ENCODE measurements at places on chromosomes 12 and 14.

DNA sequence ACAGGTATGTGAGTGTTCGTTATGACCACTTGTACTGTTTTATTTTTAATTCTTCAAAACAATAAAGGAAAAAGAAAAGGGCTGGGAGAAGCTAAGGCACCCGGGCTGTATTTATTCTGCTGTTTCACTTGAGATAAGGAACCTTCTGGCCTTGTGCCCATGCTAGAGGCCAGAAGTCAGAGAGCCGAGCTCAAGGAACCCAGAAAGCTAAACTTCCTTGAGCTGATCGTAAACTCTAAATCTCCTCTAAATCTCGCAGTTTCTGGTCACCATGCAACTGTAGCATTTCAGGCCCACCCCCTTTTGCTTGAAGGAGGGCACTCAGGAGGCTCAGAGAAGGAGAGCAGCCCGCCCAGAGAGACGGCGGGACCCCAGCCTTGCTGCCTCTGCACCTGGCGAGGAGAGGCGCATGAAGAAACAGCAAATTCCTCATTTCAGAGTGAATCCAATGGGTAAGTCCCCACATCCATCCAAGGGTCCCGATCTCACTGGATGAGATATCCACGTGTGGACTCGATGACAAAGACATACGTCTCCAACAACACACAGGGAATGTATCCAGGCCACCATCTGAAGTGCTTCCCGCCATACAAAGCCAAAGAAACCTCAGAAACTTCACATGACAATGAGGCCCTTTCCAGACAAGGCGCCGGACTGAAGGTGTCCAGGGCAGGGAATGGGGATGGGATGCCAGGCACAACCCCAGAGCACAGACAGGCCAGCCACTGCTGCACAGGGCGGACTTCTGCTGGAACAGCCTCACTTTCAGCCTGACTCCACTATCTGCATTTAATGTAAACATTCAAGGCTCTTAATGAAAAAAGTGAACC is 14.6 kb downstream of the CCDC88C start:
- no peak for DNase-seq

DNA sequence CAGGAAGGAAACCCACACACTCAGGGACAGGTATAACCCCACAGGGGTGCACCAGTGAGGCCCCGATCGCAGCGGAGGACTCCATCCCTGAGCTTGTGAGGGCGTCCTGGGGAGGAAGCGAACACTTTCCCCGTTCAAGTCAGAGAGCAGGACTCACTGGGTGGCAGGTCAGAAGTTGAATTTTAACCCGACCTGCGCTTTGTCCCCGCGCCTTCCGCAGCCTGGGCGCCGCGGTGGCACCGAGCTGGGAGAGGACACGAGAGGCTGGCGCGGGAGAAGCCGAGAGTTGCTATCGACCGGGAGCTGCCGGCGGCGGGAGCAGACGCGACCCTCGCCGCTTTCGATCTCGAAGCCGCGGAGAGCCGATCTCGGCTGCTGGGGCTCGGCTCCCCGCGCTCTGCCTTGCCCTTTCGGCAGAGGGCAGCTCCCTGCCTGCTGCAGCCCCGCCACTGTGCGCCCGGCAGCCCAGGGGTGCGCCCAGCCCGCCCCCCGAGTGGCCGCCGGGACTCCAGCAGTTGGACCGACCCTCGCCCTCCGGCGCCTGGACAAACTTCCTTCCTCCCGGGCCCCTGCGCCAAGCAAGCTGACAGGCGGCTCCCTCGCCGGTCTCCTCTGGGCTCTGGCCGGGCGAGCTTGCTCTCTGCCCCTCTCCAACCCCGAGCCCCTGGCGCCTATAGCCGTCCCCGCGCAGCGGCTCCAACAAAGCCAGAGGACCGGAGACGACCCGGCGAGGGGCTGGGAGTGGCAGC is 918 bp downstream of the LIN7A start:
- peak; percentile 57 for DNase-seq

DNA sequence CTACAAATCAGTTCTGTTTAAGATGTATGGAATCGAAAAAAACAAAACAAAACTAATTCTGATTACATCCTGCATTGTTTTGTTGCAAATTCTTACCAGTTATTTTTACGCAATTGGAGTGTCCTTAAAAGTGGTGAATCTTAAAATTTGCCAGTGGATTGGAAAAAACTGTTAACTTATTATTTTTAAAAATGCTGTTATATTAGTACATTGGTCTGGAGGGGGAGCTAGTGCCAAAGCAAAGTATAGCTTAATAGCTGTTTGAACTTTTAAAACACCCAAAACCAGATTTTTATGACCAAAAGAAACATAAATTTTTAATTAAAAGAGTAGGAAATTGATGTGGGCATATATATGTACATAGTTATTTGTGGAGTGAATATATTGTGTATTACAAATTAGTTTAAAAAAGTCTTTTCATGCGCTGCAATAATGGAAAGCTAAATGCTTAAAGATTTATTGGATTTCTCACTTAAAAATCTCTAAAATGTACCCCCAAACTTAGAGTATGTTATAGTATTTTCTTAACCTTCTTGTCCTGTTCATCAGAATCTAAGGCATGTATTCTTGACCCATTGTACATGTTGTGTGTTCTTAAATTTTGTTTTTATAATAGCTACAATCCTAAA is 2.5 kb downstream of the FUT8 start:
- DNase-seq = peak; percentile 1

GRCh38 chr12:26011099-26011498 is 52.6 kb downstream of the RASSF8 start:
- no peak for DNase-seq

DNA sequence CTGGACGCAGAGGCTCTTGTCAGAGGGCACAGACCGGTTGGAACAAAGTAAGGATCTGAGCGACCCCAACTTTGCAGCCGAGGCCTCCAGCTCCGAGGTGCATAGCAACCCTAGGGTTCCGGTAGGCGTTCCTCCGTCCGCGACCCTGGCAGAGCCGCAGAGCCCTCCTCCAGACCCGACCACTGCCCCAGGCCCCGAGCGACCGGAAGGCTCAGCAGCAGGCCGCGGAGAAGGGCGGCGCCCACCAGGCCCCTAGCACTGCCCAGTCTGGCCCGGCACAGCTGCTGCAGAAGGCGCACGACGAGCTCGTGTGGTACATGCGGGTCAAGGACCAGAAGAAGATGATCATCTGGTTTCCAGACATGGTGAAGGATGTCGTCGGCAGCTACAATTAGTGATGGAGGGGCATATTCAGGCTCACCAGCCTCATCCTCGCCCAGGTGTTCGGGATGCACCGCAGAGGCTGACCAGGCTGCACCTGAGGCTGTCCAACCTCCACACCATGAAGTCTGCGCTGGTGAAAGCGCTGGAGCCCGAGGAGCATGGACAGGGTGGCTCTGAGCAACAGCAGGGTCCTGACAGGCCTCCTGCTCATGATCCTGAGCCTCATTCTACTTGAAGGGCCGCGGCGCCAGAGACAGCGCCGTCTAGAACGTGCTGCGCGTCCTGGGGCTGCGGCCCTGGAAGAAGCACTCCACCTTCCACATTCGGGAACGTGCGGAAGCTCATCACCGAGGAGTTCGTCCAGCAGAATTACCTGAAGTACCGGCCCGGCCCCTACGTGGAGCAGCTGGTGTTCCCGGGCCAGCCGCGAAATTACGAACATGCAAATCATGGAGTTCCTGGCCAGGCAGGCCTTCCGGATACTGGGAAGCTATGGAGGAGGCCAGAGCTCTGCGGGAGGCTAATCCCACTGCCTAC is 24.5 kb downstream of the CAPS2 start:
- no peak for DNase-seq

GRCh38 chr14:24999157-24999556 is 50.8 kb downstream of the STXBP6 start:
- DNase-seq = no peak

DNA sequence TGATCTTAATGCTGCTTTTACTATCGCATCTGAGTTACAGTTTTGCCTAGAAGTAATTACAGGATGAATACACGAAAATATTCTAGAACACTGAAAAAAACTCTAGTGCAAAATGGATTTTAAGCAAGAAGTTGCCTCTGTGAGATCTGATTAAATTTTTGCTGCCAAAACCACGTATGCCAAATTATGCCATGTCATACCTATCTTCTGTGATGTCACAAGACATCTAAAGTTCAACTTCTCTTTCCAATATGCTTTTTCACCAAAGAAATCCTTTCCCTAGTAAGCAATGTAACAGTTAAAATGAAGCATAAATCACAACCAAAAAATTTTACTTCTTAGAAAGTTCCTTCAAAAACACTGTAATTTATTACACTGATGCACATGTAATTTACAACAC is 39.6 kb downstream of the HECTD4 start:
- DNase-seq = no peak

DNA sequence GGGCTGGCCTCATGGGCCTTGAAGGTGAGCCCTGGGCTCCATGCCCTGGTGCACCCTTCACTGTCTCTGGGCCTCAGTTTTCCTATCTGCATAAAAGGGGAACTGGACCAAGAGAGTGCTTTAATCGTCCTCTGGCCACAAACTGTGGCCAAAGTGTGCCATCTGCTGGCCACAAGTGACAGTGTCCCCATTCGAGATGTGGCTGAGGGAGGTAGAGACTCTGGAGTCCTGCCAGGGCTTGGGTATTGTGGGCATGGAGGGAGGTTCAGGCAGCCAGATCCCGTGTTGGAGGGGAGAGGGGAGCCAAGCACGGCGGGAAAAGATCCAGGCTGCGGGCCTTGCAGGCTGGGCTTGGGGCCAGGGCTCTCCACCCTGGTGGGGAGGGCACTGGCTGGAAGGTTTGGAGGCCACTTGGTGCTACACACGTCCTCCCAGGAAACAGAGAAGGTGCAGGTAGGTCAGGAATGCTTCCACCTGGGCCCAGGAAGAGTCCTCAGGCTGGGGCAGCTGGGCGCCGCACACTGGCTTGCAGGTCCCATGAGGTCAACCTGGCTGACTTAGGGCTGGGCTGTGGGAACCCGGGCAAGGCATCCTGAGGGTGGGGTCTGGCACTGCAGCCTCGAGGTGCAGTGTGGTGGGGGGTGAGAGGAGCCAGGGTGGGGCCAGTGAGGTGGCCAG is 7.3 kb upstream of the KIF26A start:
- DNase-seq = peak; percentile 50

- peak; percentile 21 for DNase-seq
These were observed 33.6 kb upstream of the HNF1A start for GRCh38 chr12:120944645-120945217.

- DNase-seq = no peak
These were observed 304.1 kb downstream of the SNAPC1 start for GRCh38 chr14:62066304-62066703.

DNA sequence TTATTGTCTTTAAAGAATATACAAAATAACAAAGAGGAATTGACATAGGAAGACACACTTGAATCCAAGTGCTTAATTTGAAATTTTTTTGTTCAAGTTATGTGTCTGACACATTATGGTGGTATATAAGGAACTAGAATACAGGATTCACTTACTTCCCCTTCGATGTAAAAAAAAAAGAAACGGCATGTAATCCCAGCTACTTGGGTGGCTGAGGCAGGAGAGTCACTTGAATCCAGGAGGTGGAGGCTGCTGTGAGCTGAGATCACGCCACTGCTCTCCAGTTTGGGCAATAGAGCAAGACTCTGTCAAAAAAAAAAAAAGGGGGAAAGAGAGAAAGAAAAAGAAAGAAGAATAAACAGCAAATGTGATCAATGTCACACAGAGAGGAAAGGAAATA is 8.9 kb downstream of the CLEC12A start:
- no peak for DNase-seq

- no peak for DNase-seq
These were observed 229.9 kb upstream of the HMGA2 start for GRCh38 chr12:65594409-65594808.

DNA sequence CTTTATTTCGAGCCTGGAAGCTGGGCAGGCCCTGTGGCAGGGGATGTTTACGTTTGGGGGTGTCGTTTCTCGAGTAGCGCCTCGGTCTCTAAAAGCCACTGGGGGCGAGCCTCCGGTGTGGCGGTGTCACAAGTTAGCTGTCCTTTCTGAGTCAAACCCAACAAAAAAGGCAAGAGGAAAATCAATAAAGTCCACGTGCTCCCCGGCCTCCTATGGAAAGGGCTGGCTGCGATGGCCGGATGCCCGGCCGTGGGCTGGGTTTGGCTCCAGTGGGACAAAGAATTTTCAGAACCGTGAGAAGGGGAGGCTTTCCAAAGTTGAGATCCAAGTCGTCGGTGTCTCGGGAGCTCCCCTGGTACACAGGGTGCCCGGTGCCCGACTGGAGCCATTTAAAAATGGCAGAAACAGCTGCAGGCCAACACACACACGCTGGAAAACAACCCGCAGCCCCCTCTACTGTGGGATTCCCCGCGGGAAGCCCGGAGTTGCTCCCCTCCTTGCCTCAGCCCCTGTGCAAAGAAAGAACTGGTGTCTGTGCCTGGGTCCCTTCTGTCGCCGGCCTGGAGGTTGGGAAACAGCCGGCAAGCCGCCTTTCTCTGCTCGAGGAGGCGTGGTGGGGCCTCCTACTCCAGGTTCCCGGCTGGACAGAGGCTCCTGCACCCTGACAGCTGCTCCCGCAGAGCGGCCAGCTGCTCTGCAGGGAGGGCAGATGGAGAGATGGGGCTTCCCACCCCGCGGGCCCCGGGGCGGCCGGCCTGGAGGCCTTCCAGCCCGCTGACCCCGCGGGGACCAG is 1.9 kb downstream of the BCL7A start:
- DNase-seq = peak; percentile 80

DNA sequence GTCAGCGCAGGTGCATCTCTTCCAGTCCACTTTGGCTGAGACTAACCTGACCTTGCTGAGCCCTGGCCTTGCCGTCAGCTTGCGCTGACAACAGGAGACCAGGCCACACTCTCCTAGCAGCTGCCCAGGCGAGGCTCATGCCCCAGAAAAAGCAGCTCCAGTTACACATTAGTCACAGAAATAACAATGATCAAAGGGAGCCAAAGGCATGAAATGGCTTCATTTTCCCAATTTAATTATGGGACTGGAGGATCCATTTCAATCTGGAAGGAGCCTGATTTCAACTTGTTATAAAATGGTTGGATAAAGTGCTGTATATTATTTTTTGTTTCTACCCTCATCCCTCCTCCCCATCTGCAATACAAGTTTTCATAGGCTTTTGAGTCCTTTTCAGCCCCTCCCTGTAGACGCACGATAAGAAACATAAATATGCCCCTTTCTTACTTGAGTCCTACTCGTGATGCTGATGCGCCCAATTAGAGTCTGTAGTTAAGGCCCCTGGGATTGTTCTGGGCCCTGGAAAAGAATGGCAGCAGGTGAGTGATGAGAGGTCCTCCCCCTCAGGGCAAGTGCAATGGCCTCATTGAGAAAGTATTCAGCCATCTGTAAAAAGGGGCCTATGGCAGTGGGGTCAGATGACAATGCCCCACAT is 376.0 kb downstream of the C12orf75 start:
- peak; percentile 84 for DNase-seq

DNA sequence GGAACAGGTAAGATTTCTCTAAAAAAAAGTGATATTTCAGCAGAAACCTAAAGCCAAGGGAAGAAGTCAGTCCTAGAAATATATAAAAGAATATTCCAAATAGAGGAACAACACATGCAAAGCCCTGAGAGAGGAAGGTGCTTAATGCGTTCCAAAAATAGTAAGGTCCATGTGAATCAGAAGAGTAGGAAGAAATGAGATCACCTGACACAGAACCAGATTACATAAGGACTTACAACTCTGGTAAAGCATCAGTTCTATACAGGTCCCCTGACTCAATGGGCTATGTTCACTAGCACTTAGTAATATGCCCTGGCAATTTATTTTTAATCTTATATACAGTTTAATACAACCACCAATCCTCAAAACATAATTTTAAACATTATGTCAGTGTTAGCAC is 30.0 kb downstream of the SENP1 start:
- no peak for DNase-seq

- DNase-seq = no peak
These were observed 168.0 kb downstream of the EGLN3 start for GRCh38 chr14:33782923-33783322.

GRCh38 chr14:31084385-31084784 is 58.2 kb upstream of the STRN3 start:
- DNase-seq = no peak
